ENCODE measurements at places on chromosomes 2 and 18.

DNA sequence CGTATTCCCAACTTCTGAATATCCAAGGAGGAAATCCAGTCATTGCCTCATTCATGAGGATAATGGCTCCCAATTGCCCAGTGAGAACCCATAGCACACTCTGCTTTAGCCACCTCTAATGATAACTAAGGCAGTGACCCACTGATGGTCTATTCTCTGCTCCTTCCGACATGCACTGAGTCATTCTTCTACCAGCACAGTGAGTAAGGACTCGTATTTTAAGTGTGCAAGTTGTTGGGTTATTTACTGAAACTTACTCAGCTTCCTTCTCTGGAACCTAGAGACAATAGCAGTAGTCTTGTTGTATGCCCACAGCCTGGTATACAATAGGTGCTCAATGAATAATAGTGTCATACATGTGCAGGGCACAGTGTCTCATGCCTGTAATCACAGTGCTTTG lies 81.1 kb upstream of the ZNF397 start:
- DNase-seq = no peak

DNA sequence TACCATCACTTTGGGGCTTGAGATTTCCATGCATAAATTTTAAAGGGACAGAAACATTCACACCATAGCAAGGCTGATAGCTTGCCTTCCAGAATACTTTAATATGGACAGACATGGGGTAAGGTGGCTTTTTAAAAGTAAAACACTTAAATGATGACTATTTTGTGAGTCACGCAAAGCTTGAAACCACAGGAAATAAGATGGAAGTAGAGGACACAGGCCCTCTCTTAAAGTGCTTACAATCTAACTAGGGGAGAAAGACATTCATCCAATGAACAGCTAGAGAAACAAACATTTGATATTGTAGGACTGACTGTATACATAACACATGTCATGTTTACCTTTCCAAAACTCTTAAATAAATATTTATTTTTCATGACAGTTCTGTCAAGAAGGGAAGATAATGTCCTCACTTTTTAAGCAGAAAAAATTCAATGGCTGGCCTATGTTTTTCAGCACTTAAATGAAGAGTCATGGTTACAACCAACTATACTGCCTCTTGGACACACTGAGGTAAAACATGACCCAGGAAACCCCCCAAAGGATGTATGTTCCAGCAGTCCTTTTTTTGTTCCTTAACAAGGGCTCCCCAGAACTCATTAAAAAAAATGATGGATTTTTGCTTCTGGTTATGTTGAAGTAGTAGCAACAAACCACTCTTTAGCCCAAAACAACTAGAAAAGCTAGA lies 120.0 kb upstream of the RBMS1 start:
- no peak for DNase-seq

DNA sequence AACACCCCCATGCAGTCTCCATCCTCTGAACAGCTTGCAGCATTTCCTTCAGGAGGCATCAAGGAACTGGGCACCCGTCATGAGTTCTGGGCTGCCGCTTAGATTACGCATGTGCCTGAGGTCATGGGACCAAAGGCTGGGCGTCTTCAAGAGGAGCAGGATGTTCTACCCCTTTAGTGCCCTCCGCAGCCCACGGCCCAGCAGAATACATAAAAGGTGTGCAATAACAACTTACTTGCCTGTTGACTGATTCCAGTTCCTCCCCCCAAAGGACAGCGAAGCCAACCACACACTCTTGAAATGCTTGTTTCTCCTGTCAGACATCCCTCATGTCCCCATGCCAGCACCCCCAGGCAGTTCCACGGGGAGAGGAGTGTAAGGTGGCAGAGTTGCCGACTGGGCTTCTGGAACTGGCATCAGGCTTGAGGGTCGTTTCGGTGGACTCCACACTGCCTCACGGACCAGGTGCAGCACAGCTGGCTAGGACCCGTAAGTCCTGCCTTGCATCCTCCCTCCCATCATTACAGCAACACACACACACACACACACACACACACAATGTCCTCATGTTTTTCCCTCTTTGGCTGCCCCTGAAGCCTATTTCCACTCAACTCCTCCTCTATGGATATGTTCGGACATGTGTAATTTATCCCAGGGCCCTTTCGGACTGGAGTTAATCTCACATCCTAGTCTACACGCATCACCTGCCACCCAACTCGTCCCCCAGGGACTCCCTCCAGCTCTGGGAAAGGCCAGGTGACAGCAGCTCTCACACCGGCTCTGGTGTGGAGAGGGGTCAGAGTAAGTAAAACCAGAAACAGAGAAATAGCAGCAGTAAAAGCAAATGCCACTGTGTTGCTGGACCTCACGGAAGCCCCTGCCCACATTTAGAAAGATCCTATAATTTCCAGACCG lies 200.7 kb downstream of the BCL11A start:
- DNase-seq = no peak

GRCh38 chr2:148358375-148358774 lies 286.2 kb upstream of the EPC2 start:
- DNase-seq = no peak

DNA sequence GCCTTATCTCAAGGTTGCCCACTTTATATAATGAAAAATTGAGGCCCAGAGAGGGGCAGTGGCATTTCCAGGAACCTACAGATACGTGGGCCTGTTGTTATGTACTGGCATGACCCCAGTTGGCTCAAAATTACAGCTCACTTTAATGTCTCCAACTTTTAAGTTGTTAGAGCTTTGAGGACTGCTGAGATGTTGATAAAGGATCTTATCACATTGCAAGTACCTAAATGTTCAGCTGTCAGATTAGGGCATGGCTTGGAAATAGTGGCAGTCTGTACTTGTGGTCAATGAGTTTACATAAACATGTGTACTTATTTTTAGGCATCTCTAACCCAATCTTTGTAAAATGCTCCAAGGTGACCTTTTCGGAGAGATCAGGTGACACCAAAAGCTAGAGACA lies 14.6 kb downstream of the SLC4A5 start:
- DNase-seq = no peak

GRCh38 chr2:238954841-238955591 lies 107.1 kb downstream of the TWIST2 start:
- no peak for DNase-seq

DNA sequence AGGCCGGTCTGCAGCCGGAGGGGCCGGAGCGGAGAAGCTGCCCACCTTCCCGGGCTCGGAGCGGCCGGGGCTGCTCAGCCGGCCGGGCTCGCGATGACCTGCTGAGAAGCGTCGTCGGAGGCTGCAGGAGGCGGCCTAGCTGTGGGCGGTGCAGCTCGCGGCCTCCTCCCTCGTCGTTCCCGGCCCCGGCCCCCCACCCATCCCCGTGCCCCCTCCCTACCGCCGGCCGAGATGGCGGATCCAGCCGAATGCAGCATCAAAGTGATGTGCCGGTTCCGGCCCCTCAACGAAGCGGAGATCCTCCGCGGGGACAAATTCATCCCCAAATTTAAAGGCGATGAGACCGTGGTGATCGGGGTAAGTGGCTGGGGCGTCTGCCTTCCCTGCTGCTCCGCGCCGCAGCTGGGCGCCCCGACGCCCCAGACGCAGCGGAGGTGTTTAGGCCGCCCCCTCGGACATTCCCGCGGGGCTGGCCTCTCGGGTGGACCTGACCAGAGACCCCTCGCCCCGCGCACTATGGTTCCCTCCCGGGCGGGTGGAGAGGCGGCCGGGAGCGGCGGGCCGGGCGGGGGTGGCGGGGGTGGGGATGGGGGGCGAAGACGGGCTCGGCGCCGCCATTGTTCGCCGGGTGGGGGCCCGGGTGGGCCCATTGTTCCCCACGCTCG lies 492 bp downstream of the KIF5C start:
- DNase-seq = peak; percentile 47

- DNase-seq = no peak
Measured at GRCh38 chr2:221447310-221447709, 124.8 kb downstream of the EPHA4 start.

- DNase-seq = no peak
Measured at GRCh38 chr18:36302676-36303075, 5.2 kb downstream of the FHOD3 start.

DNA sequence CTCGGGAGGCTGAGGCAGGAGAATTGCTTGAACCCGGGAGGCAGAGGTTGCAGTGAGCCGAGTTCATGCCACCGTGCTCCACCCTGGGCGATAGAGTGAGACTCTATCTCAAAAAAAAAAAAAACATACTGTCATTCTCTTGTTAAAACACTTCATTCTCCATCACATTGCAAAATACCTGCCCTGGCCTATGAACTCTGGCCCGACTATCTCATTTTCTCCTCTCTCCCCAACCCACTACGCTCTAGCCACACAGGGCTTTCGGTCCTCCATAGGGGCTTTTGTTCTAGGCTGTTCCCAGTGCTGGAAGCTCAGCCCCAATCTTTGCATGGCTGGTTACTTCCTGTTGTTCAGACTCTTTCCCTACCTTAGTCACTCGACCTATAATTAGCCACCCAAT lies 10.3 kb downstream of the CEP76 start:
- DNase-seq = no peak

GRCh38 chr2:160334028-160334741 lies 134.1 kb upstream of the ITGB6 start:
- no peak for DNase-seq

DNA sequence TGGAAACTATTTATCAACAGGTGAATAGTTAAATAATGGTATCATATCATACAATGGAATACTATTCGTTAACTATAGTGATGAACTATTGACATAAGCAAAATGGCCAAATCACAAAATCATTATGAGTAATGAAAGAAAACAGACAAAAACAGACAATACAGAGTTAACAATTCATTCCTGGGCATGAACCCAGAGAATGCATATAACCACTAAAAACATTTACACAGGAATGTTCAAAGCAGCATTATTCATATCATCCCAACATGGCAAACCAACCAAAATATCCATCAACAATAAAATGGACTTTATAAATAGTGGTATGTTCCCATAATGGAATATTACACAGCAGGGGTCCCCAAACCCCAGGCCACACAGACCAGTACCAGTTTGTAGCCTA lies 131.2 kb upstream of the CYP1B1 start:
- DNase-seq = no peak

GRCh38 chr18:48781163-48781987 lies 169.4 kb downstream of the SMAD7 start:
- no peak for DNase-seq

- no peak for DNase-seq
Measured at GRCh38 chr18:27847412-27847811, 329.5 kb downstream of the CDH2 start.

GRCh38 chr2:152154462-152154861 lies 21.1 kb downstream of the STAM2 start:
- DNase-seq = no peak

DNA sequence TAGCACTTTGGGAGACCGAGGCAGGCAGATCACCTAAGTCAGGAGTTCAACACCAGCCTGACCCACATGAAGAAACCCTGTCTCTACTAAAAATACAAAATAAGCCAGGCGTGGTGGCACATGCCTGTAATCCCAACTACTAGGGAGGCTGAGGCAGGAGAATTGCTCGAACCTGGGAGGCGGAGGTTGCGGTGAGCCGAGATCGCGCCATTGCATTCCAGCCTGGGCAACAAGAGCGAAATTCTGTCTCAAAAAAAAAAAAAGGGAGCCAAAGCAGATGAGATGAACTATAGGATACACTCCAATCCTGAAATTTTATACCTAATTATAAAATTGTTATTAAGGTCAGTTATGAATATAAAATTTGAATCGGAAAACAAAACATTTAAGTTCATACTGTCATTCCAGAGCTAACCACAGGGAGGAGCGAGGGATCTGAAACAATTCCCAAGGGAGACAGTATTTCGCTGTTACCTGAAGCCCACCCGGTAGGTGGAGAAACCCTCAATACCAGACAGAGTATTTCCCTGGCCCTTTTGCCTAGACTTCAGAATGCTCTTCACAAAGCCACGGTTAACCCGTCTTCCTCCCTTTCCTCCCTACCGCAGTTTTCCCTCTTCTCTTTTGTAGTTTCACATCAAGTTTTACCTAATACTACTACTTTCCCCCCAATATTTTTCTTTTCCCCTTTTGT lies 1.4 kb downstream of the PPM1G start:
- DNase-seq = no peak

All from activated naive CD8-positive, alpha-beta T cell treated with anti-CD3 and anti-CD28 coated beads, Interleukin-2, amount 10 ng/mL, durations not matched to agents 7 days and 5 days (primary cell).